ENCODE measurements at places on chromosomes 5 and 9.
A peak's percentile ranks its signal among the peaks of the same experiment; 100 is the strongest.

DNA sequence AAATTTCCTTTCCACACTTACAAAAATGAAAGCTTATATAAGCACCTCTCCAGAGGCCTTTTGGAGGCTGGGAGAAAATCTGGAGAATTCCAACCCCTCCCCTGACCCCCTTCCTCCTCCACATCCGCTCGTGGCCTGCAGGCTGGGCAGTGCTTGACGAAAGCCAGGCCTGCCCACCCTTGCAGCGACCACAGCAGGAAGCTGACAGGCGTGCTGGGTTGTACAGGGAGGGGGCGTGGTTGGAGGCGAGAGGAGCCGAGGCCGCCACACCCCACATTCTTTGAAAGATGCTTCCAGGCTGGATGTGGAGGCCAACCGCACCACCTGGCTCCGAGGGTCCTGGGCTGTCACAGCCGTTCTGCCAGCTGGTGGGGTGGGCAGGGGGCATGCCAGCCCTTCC is 47.8 kb upstream of the IER5L start:
- DNase-seq: peak; percentile 74

- no peak for DNase-seq
These were observed 131.4 kb upstream of the MAN2A1 start for GRCh38 chr5:109558364-109558763.

GRCh38 chr9:107307331-107307730 is 24.3 kb downstream of the RAD23B start:
- DNase-seq: no peak

DNA sequence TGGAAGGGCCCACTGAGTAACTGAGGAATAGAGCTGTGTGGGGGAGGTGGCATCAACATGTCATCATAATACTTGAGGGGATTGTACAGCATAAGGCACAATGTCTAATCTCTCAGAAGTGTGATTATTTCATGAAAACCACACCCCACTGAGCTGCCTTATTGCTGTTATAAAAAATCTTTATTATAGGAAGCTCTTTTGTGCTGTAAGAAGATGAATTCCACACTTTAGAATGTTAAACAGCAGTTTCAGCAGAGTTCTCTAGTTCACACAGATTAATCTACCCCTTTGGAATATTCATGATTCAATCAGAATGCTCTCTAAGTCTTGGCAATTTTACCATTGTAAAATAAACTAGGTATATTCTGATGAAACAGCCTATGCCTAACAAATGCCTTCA is 1389.6 kb downstream of the PTPRD start:
- no peak for DNase-seq

DNA sequence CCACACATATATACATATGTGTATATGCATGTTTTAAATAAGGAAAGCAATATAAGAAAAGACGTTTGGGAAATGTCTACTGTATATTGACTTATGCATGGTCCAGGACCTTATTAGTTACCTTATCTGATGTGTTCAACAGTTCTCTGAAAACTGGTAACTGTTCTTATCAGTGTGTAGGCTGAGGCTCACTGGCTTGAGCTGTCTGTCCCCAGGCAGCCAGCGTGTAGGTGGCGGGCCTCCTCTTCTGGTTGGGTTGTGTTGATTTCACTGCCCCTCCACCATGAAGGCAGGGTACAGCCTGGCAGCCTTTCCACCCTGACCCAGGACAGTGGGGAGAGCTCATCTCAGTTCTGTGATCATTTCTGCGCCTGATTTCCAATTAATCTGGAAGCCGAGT is 38.7 kb upstream of the SEMA4D start:
- no peak for DNase-seq

- DNase-seq: no peak
These were observed 10.2 kb downstream of the NIPSNAP3B start for GRCh38 chr9:104774132-104774531.

DNA sequence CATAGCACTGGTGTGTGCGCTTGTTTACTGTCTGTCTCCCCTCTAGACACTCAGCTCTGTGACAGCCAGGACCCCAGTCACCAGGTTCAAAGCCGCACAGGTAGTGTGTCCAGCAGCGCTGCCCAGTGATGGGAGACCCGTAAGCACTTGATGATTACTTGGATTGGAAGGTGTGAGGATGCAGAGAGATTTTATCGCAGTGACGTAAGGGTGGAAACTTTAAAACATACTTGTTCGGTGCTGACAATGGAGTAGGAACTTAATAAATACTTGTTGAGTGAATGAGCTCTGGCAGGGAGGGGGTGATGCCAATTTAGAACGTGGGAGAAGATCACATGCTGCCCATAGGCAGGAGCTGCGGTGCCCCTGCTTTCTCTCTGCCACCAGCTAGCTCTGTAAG is 99.2 kb upstream of the PITX1 start:
- DNase-seq: no peak

DNA sequence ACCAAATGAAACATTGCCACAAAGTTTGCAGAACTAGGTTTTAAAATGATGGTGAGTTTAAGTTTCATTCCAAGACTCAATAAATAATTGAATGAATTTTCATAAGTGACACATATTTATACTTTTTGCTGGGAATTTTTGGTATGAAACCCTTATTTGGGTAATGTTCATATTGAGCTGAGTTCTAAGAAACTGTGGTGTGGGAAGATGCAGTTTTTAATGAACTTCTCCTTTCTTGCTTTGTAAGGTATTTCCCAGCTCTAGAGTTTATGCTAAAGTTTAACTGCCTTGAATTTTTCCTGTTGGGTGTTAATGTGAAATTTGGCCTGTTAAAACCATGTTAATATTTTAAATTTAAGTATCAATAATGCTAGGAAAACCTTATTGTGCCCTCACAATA is 15.1 kb downstream of the RABGAP1 start:
- no peak for DNase-seq
